ENCODE measurements at places on chromosomes 1 and 21.

GRCh38 chr1:81802707-81803430, 2.1 kb downstream of the ADGRL2 start:
- DNase-seq: no peak

- DNase-seq: no peak
Measured at GRCh38 chr1:197776351-197777105, 1.2 kb upstream of the DENND1B start.

DNA sequence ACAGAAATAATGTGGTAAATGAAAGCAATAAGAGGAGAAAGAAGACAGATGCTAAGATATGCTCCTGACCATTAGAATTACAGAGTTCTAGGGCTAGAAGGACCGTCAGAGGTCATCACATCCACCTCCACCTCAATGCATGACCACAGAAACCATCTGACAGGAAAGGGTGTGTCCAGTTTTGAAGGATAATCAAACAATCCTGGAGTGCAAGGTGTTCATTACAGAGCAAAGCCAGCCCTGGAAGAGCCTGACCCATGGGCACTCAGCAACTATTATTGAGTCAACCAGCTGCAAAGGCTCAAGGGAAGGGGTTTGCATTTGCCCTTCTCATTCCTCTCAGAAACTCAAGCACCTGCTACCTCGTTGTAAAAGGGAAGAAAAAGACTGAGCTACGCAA, 46.4 kb downstream of the TOR1AIP2 start:
- DNase-seq: no peak

- DNase-seq: no peak
Measured at GRCh38 chr1:18746981-18747380, 112.5 kb downstream of the TAS1R2 start.

GRCh38 chr1:218499011-218499691, 154.0 kb downstream of the TGFB2 start:
- DNase-seq: no peak

DNA sequence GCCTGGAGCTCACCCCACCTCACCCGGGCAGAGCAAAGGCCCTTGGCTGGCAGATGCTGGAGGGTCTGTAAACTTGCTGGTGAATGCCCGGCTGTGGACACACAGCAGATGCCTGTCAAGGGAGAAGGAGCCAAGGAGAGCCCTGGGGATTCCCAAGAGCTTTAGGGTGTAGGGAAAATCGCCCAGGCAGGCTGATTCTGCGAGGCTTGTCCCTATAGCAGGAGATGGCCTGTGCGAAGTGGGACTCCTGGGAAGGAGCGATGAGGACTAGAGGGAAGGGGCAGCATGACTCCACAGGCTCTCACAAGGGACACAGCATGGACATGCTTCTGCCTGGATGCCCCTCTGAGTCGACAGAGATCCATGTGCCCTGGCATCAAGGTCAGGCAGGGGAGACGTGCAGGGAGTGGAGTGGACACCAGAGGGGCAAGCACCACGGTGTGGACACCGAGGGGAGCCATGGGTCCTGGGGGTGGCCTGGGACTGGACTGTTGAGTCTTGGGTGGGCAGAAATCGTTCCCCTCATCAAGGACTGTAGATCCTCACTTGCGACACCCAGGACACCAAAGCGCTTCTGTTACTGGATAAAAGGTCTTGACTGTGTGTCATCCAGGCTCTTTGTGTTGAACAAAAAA, 71.4 kb upstream of the ABCG1 start:
- DNase-seq: no peak

GRCh38 chr1:3998086-3998485, 98.0 kb upstream of the C1orf174 start:
- no peak for DNase-seq

DNA sequence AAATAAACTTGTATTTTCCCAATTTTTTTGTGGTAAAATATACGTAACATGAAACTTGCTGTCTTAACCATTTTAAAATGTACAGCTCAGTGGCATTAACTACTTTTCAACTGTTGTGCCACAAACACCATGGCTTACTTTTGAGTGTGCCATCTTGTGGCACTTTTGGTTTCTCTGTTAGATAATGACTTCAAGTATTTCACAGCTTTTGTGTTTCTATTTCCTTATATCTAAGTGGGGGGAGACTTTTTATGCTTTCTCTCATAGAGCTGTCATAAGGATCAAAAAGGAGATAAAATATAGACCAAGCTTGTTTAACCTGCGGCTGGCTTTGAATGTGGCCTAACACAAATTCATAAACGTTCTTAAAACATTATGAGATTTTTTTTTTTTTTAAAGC, 44.3 kb downstream of the CDC14A start:
- DNase-seq: no peak

- no peak for DNase-seq
Measured at GRCh38 chr1:150622303-150622975, 7.0 kb downstream of the ENSA start.

DNA sequence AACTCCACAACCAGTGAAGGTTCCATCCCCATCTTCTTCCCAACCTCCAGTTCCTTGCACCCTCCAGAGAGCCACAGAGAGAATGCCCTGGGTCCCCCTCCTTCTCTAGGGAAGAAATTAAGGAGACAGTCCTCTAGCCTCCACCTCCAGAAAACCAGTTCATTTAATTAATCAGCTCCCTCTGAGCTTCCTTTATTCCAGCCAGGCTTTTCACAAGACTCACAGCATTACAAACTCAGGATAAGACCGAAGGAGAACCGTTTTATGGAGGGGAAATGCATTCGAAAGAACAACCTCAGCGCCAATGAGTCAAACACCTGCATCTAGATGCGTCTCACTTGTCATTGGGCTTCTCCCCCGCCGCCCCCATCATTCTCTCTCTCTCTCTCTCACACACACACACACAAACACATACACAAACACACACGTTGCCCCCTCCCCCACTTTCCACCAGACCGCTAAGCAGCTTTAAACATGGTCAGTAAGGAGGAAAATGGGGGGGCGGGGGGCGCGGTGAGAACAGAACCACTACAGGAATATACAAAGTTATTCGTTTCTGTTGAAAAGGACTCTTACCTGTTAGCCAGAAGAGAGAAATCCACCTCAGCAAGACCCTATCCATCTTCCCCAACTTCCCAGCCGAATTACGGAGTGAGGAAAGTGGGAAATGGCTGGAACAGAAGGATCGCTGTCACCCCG, 544 bp downstream of the ILDR2 start:
- peak; percentile 41 for DNase-seq

GRCh38 chr1:41711581-41711980, 207.1 kb downstream of the HIVEP3 start:
- DNase-seq: no peak

DNA sequence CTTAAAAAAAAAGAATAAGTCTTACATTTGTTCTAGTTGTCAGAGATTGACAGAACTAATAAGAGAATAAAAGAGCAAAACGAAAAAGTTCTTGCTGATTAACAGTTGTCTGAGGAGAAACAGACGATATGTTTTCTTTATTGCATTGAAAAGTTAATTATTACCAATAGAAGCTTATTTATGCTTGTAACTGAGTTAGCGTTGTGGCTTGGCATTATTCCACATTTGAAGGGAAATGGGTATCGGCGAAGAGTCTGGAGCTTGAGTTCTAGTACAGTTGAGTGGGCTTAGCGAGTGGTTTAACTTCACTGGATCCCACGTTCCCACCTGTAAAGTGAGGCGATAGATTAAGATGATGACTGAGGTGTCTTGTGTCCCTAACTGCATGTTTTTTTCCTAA, 109.0 kb downstream of the SDCCAG8 start:
- DNase-seq: no peak

DNA sequence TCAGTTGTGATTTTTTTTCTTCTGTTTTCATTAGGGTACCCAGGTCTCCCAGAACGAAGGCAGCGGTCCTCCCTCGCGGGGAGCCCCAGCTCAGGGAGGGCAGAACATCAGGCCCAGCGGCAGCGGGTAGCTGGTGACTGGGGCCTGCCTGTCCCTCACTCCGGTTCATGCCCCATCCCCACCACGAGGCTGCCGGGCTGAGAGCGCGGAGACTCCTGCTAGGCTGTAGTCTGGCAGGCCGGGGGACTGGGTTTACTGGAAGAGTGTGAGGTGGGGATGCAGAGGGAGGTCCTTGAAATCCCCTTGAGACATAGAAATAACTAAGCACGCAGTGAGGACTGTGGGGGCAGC, 10.5 kb downstream of the BRINP2 start:
- DNase-seq: no peak

GRCh38 chr21:34559089-34559631, 47.1 kb upstream of the KCNE1 start:
- DNase-seq: no peak

GRCh38 chr1:203124546-203125317, 2.8 kb upstream of the ADORA1 start:
- no peak for DNase-seq

- no peak for DNase-seq
Measured at GRCh38 chr1:40905061-40905460, 42.9 kb upstream of the CITED4 start.

- DNase-seq: peak; percentile 81
Measured at GRCh38 chr1:2381741-2382620, 9.4 kb downstream of the MORN1 start.

GRCh38 chr1:246304484-246305259, 202.4 kb downstream of the SMYD3 start:
- no peak for DNase-seq

DNA sequence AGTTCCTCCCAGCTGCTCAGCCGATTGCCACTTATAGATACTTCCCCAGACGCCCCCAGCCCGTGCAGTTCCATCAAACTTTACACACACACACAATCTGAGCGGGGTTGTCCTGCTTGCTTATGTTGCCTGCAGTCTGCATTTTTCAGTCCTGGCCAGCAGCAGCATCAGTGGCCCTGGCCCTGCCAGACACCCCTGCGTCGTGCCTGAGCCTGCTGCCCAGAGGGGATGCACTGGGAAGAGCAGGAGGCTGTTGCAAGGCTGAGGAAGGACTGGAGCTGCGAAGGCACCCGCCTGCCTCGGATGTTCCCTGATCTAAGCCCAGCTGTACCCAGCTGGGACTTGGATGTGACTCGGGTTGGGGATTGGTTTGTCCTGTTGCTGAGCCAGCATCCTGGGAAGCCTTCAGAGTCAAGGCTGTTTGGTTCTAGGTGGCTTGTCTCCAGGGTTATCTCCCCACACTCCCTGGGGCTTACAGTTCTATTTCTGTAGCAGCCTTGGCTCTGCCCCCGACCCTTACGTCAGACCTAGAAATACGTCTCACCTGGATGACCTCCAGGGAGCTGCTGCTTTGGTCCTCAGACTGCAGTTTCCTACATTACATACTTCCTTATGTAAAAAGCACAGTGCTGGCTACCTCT, 42.3 kb downstream of the MAN1C1 start:
- DNase-seq: no peak

DNA sequence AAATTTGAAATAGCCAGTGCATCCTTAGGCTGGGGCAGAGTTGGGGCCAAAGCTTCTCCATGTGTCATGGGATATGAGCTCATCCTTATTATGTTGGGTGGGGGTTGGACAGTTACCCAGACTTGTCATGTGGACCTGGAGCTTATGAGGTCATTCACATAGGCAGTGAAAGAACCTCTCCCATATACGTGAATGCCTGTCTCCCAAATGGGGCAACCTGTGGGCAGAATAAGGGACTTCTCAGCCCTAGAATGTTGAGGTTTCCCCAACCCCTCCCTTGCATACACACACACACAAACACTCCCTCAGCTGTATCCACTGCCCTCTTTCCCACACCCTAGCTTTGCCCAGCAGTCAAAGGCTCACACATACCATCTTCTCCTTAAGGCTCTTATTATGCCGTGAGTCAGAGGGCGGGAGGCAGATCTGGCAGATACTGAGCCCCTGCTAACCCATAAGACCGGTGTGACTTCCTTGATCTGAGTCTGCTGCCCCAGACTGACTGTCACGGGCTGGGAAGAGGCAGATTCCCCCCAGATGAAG, 2.3 kb upstream of the IVL start:
- DNase-seq: no peak

- DNase-seq: no peak
Measured at GRCh38 chr1:21165076-21165475, 11.6 kb downstream of the EIF4G3 start.

DNA sequence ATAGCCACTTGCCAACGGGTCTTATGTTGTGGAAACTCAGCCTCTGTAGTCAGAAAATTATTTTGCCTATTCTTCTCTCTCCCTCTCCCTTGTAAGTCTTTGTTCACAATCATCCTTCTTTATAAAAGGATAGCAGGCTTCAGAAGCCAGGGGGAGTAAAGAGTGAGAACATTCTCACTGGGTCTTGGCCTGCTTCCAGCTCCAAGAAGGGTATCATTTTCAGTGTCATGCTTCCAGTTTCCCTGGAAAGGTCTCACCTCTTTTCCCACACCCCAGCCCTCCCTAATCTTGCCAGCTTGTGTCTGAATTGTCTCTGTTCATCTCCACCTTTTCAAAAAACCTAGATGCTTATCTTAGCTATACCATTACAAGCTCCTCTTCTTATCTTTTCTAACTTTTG, 346.2 kb upstream of the LRRC7 start:
- no peak for DNase-seq
